ENCODE measurements at places on chromosomes 1 and 21. TPM values are rescaled to one million over a fixed set of nuclear protein-coding genes. Genes with fewer than 3 reads are reported as not detected.
A peak's percentile ranks its signal among the peaks of the same experiment; 100 is the strongest.

GRCh38 chr1:86356247-86356646, 39.9 kb downstream of the ODF2L start:
- no peak for DNase-seq

Gene NPPA
- total RNA-seq: not detected

Gene NTRK1
- 38.8 TPM for total RNA-seq

Gene DNAI4
- 21.7 TPM for total RNA-seq

GRCh38 chr1:210144736-210145135, 87.9 kb upstream of the SERTAD4 start:
- no peak for DNase-seq

- peak; percentile 81 for DNase-seq
These were observed 26.9 kb upstream of the KCNE2 start for GRCh38 chr21:34336756-34337391.

All from testis (tissue), 5 donors.